ENCODE measurements at places on chromosomes 5 and 9.

- no peak for DNase-seq
Measured at GRCh38 chr5:172140120-172140519, 47.9 kb downstream of the STK10 start.

DNA sequence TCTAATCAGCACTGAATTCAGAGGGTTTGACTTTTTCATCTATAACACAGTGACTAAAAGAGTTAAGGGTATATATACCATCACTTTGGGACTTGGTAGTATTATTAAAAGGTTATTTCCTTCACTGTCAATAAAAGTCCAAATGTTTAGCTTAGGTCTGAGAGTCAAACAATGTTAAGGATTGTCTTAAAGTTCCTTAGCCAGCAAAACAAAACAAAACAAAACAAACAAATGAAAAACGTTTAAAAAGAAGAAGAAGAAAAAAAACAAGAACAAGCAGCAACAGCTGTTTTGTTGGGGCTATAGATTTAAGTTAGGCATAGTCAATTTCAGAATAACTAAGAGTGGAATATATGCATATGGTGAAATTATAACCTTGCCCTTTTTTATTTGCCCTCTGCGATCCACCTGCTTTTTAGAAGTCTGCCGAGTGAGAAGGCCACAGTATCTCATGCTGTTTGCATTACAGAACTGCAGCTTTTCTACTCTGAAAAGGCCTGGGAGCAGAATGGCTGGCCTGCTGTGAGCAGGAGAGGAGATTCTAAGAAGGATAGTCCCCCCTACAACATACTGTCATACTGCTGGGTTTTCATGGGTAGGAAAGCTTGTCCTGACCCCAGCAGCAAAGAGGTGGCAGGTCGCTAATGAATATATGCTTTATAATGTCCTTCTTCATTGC lies 141.7 kb downstream of the NTRK2 start:
- DNase-seq: no peak

GRCh38 chr5:158810615-158811014 lies 289.1 kb downstream of the EBF1 start:
- no peak for DNase-seq

- DNase-seq: peak; percentile 19
Measured at GRCh38 chr9:97570899-97571298, 62.3 kb downstream of the TSTD2 start.

- no peak for DNase-seq
Measured at GRCh38 chr9:28976684-28977083, 1403.4 kb upstream of the C9orf72 start.

DNA sequence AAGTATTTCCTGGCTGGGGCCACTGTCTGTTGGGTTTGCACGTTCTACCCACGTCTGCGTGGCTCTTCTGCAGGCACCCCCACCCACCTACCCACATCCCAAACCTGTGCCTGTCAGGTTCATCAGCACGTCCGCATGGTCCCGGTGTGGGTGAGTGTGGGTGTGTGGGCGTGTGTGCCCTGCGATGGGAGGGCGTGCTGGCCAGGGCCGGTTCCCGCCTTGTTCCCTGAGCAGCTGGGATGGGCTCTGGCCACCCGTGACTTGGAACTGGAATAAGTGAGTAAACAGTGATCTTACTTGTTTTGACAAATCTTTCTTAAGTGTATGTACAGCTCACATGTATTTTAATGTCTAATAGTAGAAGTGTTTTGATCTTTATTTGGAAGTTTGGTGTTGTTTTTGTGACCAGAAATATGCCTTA lies 20.4 kb downstream of the ERGIC1 start:
- no peak for DNase-seq

DNA sequence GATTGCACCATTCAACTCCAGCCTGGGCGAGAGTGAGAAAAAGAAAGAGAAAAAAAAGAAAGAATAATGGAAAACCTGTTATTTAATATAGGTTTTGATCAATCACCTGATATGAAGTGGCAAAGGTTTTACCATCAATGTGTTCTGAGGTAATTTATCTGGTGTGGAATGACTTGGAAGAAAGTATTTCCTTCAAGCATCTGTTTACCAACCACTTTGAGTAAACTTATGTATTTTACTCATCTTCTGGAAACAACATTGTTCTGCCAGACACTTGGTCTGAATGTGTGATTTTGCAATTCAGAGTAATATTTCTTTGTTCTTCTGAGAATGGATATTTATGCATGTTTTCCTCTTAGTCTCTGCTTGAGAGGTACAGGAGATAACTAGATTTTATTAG lies 24.3 kb downstream of the KIF2A start:
- no peak for DNase-seq

Data from retinal pigment epithelial cell (primary cell).